ENCODE measurements at places on chromosomes 6 and 20.
A peak's percentile ranks its signal among the peaks of the same experiment; 100 is the strongest.

- DNase-seq: no peak
These were observed 17.3 kb upstream of the ELOVL4 start for GRCh38 chr6:79964607-79965081.

DNA sequence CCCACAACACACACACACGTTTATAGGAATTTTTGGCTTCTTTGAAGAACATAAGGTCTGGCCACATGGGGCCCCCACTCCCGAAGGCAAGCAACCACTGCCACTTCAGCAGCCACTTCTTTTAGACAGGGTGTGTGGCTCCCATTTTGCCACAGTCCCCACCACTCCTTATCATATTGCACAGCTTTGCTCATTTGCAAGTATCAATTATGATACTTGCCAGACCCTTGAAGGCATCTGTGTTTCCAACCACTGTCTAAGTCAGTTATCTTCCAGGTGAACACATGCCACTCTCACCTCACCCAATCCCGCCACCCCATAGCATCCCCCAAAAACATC lies 73.1 kb downstream of the NOL4L start:
- no peak for DNase-seq

- no peak for DNase-seq
These were observed 348.5 kb upstream of the BTBD3 start for GRCh38 chr20:11569163-11569562.

- DNase-seq: no peak
These were observed 118.0 kb downstream of the RFPL4B start for GRCh38 chr6:112464901-112465665.

DNA sequence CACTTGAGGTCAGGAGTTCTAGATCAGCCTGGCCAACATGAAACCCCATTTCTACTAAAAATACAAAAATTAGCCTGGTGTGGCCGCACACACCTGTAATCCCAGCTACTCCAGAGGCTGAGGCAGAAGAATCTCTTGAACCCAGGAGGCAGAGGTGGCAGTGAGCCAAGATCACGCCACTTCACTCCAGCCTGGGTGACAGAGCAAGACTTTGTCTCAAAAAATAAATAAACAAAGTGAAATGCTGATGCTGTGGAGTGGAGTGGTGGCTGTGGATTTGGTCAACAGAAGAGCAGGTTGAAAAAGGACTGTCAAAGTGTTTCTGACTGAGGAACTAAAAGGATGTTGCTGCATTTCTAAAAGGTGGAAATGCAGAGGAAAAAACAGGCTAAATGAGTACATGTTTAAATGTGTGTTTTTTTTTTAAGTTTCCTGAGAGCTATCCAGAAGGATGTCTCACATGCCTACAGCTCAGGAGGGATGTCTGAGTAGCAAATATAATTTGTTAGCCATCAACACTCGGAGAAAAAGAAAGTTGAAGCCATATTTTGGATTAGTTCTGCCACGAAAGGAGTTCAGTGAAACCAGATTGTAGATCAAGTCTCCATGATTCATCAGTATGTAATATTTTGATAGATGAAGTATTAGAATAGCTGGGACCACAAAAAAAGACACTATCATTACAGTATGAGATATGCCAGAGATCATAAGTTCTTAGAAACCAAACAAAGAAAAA lies 621.1 kb upstream of the ADGRB3 start:
- no peak for DNase-seq

DNA sequence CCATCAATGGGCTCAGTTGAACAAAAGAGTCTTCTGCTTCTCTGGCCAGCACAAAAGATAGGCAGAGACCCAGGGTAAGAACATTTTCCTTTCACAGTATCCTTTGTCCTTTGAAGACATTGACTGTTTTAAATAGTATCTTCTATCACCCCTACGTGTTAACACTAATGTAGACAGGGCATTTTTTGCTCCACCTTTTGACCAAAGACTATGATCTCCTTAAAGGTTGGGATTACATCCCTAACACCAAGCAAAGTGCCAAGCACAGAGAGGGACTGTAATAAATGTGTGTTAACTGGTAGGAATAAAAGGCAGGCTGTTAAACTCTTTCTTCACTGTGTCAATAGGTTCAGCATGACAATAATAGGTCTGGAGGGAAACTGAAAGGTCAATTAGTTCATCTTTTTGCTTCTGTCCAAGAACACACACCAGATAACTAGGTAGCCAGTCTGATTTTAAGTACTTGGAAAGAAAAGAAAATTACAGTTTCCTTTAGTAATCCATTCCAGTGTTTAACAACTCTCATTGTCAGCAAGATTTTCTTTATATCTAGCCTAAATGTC lies 63.6 kb upstream of the NOX3 start:
- DNase-seq: no peak

GRCh38 chr20:43559147-43559987 lies 540 bp downstream of the SGK2 start:
- no peak for DNase-seq

GRCh38 chr20:32777177-32777956 lies 15.2 kb downstream of the DNMT3B start:
- DNase-seq: no peak

GRCh38 chr20:23002276-23002675 lies 32.8 kb upstream of the SSTR4 start:
- DNase-seq: no peak

DNA sequence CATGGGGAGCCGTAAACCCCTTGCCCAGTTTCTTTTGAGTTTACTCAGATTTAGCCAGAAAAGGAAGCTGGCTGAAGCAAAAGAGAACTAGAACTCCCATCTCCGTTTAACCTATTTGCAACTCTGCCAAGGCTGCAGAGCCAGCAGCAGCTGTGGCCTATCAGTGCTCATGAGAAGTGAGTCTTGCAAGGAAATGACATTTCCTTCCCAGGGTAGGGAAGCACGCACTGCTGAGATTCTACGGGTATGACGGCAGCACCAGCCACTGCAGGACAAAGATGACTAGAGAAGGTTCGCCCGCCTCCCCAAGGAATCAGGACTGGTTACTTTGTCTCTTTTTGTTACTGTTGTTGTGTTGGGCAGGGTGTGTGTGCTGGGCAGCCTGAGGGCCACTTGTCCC lies 47.6 kb downstream of the PPP1R3G start:
- peak; percentile 94 for DNase-seq

- no peak for DNase-seq
These were observed 49.5 kb upstream of the B4GALT5 start for GRCh38 chr20:49762940-49763766.

- DNase-seq: no peak
These were observed 246.3 kb downstream of the OGFRL1 start for GRCh38 chr6:71534921-71535320.

Measured in AG10803 (cell line).